ENCODE measurements at places on chromosomes 2 and 18.

- DNase-seq: no peak
These were observed 78.1 kb upstream of the LAPTM4A start for GRCh38 chr2:20129331-20130159.

- DNase-seq: no peak
These were observed 134.1 kb upstream of the EPAS1 start for GRCh38 chr2:46163098-46163430.

DNA sequence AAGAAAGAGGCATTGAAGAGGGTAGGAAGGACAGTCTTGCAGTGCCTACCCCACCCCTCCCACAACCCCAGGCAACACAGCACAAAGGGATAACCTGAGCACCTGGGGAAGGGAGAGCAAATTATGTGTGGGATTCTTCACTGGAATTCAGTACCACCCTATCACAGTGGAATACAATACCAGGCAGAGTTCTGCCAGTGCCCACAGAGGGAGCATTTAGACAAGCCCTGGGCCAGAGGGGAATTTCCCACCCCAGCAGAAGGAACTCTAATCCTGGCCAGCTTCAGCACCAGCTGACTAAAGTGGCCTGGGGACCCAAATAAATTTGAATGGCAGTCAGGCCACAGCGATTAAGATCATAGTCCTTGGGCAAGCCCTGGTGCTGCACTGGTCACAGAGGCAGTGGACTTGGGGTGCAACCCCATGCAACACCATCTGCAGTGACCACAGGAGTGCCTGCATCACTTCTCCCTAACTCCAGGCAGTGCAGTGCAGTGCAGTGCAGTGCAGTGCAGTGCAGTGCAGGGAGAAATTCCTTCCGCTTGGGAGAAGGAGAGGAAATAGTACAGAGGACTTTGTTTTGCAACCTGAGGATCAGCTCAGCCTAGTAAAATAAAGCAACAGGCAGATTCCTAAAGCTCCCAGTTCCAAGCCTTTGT, 147.8 kb upstream of the SRD5A2 start:
- DNase-seq: no peak

GRCh38 chr2:127067620-127068350, 39.2 kb downstream of the BIN1 start:
- DNase-seq: peak; percentile 49

DNA sequence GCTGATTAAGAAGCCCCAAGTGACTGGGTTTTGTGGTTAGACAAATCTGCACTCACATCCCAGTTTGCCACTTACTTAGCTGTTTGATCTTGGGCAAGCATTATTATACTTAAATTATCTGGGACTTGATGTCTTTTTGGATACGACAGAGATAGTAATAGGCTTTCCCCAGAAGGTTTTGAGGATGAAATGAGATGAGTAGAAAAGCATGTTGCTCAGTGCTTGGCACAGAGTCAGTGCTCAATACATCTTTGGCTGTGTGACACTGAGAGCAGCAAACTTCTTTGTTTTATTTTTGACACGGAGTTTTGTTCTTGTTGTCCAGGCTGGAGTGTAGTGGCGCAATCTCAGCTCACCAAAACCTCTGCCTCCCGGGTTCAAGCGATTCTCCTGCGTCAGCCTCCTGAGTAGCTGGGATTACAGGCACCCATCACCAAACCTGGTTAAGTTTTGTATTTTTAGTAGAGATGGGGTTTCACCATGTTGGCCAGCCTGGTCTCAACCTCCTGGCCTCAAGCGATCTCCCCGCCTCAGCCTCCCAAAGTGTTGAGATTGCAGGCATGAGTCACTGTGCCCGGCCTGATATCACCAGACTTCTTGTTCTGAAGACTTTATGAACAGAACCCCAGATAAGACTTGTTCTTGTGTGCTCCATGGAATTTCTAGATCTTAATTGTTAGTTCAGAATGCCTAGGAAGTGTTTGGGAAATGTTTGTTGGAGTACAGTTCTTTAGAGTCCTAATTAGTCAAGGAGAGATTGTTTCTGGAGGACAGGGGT, 521.2 kb downstream of the SLC4A3 start:
- no peak for DNase-seq

- peak; percentile 26 for DNase-seq
These were observed 763.4 kb upstream of the NRXN1 start for GRCh38 chr2:51795248-51795888.

DNA sequence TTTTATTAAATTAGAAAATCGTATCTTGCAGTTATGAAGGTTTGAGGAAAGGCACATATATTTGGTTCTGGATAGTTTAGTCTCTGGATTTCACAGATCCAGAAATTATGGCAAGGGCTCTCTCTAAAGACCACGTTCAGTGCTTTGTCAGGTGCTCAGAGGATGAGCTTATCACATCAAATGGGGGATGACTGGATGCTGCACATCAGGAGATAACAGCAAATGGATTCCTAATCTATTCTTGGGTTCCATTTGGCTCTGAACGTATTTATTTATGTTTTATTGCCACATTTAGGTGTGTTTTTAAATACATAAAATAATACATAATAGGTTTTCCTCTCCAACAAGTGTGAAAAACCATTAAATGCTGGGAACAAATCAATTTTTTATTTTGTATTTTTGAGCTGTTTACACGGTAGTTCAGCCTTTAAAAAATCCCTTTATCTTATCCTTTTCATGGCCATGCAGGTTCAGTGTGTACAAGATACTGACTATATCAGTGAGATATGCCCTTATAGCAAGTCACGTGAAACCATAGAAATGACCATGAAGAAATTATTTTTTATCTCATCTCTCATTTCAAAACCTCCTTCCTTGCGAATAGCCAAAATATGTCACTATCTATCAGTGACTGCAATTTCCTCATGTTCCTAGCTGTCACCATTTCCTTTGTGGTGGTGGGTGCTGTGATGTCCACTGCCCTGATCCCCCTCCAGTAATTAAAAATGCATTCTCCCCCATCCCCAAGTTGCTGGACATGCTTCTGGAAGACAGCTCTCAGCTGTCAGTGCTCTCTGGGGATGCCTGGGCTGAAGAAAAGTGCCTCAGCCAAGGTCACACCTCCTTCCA, 25.9 kb upstream of the CXCR4 start:
- DNase-seq: no peak

GRCh38 chr2:186302263-186302662, 183.8 kb upstream of the ZC3H15 start:
- DNase-seq: no peak

DNA sequence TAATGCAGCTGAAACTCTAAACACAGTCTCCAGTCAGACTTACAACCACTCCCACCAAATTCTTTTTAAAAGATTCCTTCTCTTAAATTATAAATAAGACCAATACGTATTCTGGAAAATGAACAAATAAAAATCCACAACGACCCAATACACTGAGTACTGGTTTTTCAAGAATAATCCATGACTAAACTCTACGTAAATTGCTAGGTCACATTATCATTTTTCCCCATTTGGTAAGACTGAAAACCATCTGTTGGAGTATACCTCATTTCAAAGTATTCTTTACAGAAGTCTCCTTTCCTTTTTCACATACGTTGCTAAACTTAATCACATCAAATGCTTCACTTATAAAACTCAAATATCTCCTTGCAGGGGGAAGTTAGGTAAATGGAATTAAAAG, 6.0 kb downstream of the ZNF516 start:
- no peak for DNase-seq

Data from neural crest cell (in vitro differentiated cells).